ENCODE measurements at places on chromosomes 11 and 22. TPM values are rescaled to one million over a fixed set of nuclear protein-coding genes. Genes with fewer than 3 reads are reported as not detected.

Gene NUP50
- total RNA-seq: 29.6 TPM

Gene MCM5
- total RNA-seq: 96.9 TPM

Gene DLG2
- total RNA-seq: not detected

Gene CYP2D6
- total RNA-seq: 0.69 TPM

Gene TYMP
- 19.4 TPM for total RNA-seq

Gene SLC7A4
- total RNA-seq: not detected

Gene BDNF
- 7.5 TPM for total RNA-seq

Gene OR5A1
- not detected for total RNA-seq

Gene FBLN1
- 45.2 TPM for total RNA-seq

Gene ATG16L2
- total RNA-seq: 4.0 TPM

Gene KLHDC7B
- total RNA-seq: not detected

Gene CRYBB3
- total RNA-seq: not detected

Gene NNMT
- 222 TPM for total RNA-seq

Gene TOM1
- total RNA-seq: 13.2 TPM

Gene MMP3
- total RNA-seq: 0.45 TPM

Gene KCNJ5
- total RNA-seq: not detected

Gene KCTD21
- total RNA-seq: 7.5 TPM
